Activated CD8-positive, alpha-beta memory T cell treated with anti-CD3 and anti-CD28 coated beads, Interleukin-2, amount 10 ng/mL, durations not matched to agents 7 days and 5 days (primary cell): ENCODE measurements at places on chromosomes 13 and 19. TPM values are rescaled to one million over a fixed set of nuclear protein-coding genes. Genes with fewer than 3 reads are reported as not detected.
A peak's percentile ranks its signal among the peaks of the same experiment; 100 is the strongest.

DNA sequence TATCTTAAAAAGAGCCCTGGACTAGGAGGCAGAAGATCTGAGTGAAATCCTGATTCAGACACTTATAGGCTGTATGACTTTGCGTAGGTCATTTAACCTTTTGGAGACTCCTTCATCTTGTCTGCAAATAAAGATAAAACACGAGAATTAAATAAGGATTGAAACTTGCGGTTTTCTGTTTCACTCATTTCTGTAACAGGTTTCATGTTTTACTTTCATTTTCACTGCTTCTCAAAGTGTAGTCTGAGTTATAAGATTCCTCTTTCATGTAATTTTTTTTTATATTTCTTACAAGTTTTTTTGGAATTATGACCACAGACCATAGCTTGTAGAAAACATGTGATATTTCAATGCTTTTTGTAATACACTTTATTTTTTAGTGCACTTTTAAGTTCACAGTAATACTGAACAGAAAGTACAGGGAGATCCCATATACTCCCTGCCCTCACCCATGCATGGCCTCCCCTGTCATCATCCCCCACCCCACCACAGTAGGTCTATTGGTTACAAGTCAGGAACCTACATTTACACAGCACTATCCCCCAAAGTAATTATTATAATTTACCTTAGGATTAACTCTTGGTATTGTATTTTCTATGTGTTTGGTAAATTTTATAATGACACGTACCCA is 174.6 kb downstream of the ITGBL1 start:
- H3K36me3 ChIP-seq: peaks cover 2% of the 10 kb centered on the region
- peaks cover 42% of the 10 kb centered on the region for H3K4me1 ChIP-seq
- DNase-seq: peak; percentile 68
- peak overlapping the region; percentile 85 for H3K27ac ChIP-seq

DNA sequence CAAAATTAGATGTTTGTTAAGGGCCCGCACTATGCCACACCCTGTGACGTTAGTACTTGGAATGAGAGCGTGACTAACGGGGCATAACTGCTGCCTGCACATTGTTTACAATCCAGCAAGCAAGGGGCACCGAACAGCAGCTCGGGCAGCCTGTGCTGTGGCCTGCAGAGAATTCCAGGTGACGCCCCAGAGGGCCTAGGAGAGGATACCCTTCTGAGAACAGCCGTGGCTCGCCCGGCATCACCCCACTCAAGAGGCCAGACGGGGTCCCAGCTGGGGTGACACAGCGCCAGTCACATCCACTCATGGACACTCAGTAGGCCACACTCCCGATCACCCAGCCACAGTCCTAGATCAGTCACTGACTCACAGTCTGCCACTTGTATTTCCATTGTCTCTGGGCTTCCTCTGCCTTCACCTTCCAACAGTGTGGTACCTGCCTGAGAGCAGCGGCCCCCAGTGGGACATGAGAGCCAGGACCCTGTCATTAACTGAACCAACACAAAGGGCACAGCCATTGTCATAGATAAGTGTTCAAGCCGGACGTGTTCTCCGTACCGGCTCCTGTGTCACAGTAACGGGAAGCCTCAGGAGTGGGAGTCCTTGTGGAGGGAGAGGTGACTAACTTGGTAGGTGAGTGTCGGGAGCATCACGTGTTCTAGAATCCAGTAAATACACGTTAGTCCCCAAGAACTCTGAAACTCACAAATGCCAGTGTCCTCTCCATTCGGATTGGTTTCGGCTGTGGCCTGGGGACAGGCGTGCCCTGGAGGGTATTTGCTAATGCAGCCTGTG is 7.5 kb downstream of the ZNF331 start:
- H3K27ac ChIP-seq: no peak overlapping the region
- H3K4me1 ChIP-seq: no peaks in the 10 kb centered on the region
- DNase-seq: no peak
- no peaks in the 10 kb centered on the region for H3K27me3 ChIP-seq
- peaks cover 48% of the 10 kb centered on the region for H3K36me3 ChIP-seq

The SYNGR4 gene
- total RNA-seq: not detected

The USHBP1 gene
- not detected for total RNA-seq
